ENCODE measurements at places on chromosomes 3 and 15.

DNA sequence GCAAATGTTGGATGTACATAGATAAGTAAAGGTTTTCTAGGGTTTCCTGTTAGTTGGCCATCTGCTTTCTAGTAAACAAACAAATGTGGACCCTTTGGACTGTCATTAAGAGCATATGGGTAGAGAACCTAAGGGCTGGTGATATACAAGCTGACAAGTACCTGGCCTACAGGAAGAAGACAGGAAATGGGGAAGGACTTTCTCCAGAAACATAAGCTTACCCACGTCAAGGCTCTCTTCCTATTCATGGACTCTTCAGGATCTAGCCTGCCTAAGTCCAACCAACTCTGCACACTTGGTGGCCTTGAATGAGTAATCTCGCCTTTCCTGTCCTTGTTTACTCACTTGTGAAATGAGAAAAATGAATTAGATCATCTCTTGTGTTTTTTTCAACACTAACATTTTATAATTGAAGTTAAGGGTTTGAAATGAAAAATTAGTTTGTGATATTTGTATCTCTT lies 22.2 kb upstream of the GOLIM4 start:
- no peak for DNase-seq

DNA sequence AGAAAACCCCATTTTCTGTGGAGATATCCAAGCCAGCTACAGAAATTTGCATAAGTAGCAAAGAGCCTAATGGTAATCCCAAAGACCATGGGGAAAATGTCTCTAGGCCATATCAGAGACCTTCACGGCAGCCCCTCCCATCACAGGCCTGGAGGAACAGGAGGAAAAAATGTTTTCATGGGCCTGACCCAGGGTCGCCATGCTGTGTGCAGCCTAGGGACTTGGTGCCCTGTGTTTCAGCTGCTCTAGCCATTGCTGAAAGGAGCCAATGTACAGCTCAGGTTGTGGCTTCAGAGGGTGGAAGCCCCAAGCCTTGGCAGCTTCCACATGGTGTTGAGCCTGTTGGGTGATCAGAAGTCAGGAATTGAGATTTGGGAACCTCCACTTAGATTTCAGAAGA lies 1150.7 kb downstream of the OTOL1 start:
- DNase-seq, result no peak

DNA sequence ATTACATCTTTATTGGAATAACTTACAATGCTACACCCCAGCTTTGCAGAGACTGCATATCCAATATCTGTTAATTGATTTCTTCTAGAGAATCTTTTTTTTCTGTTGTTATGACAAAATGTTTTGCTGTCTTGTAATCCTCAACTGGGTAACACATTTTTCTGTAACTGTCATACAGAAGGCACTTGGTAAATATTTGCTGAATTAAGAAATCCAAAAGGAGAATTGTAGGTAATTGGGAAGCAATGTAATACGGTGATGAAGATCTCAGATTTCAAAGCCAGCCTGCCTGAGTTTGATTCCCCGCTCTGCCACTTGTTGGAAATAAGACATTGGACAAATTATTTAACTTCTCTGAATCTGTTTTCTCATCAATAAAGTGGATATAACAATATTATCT lies 169.1 kb downstream of the WDR72 start:
- no peak for DNase-seq

- no peak for DNase-seq
Measured at GRCh38 chr15:55282284-55282833, 7.3 kb downstream of the RAB27A start.

DNA sequence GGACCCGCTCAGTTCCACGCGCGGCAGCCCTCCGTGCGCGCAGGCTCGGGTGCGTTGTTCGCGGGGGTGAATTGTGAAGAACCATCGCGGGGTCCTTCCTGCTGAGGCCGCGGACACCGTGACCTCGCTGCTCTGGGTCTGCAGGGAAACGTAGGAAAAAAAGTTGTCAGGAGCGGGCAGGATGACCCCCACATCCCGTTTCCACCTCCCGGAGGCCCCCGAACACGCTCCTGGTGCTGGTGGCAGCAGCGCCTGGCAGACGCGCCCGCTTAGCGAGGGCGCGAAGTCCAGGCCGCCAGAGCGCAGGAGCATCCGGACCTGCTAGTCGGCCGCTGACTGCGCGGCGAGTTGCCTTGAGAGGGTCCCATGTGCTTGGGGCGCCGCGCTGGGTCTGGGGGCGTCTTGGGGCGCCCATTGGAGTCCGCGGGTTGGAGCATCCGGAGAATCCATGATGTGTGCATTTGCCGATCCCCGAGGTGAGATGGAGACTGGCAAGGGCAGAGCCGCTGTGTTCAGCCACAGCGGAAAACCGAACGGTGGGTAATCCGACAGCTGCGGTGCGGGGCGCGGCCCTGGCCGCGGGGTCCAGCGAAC lies 520 bp downstream of the GREM1 start:
- DNase-seq, result no peak

DNA sequence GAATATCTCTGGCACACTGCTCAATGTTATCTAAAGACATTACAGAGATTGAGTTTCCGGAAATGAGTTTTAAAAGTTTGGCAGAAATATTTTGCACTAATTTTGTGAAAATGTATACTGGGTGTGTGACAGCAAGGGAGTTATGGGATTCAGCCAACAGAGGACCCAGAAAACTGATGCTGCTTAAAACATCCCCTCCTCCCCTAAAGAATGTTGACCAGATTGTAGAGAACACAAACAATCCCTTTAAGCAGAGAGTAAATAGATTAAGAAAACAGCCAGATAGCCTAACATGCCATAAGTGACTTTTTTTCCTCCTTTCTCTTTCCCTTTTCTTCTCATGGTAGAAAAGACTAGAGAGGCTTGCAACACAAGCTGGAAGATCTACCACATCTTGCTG lies 928.0 kb upstream of the ALCAM start:
- no peak for DNase-seq

- DNase-seq, result no peak
Measured at GRCh38 chr15:39594446-39595337, 13.8 kb downstream of the THBS1 start.

DNA sequence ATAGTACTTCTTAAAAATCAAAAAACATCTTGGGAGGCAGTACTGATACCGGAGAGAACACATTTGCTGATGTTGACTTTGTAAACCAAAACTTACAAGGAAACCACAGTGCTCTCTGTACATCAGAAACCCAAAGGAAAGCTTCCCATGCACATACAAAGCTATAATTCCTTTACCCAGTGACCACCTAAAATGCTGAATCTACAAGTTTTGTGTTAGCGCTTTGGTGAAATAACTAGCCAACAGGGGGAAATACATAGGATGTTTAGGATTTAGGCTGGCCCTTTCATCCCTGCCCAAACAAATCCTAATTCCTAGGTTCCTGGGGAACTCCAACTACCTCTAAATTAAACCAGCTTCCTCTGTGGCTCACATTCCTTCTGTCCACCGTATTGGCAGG lies 15.3 kb upstream of the SPG21 start:
- no peak for DNase-seq

DNA sequence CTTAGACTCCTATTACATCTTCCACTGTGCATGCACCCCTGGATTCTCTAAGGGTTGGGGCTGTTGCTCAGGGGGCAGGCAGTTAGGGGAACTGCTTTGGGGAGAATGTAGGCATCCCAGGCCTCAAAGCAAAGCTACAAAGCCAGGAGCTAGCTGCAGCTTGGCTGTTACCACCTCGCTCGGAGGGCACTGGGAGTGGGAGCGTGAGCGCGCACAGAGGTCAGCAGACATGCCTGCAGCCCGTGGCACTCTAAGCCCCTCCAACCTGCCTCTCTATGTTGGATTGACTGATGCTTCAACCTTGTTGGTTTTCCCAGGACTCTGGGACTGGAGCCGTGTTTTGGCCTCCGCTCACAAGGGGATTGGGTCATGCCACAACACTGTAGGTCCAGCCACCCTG lies 69.8 kb downstream of the CPN2 start:
- no peak for DNase-seq

DNA sequence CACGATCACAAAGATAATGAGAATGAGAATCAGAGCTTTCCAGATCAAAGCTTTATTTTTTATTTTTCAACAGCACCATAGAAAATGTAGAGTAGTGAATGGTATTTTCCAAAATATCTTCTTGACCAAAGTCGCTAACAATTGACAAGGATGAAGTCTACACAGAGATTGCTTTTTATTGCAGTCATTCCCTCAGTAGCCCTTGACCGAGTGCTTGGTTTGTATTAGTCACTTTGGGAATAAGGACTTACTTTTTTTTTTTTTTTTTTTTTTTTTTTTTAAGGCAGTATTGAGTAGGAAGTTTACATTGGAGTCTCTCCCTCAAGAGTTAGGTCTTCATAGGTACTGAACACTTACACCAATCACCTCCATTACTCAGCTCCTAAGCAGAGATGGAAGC lies 39.8 kb downstream of the THRB start:
- DNase-seq, result no peak

DNA sequence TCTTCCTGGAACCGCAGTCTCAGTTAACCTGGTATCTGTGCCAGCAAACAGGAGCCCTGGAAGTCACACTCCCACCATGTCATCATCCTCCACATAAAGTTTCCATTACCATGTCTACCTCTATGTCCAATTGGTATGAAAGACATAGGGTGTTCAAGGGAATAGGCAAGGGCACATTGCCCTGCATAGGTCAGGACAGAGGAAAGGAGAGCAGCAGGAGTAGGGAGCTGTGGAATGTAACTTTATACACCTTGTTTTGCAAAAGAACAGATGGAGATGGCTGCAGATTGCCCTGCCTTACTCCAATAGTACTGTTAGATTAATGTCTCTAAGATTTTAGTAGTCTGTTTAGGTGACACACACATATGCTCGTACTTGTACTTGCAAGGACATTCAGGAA lies 1056.4 kb downstream of the NTRK3 start:
- no peak for DNase-seq

GRCh38 chr3:105747696-105748095 lies 121.1 kb downstream of the CBLB start:
- no peak for DNase-seq

- DNase-seq, result no peak
Measured at GRCh38 chr3:161386991-161387770, 15.9 kb upstream of the SPTSSB start.

Measured in midbrain (tissue), 1 donor.